ENCODE measurements at places on chromosomes 4 and X.

DNA sequence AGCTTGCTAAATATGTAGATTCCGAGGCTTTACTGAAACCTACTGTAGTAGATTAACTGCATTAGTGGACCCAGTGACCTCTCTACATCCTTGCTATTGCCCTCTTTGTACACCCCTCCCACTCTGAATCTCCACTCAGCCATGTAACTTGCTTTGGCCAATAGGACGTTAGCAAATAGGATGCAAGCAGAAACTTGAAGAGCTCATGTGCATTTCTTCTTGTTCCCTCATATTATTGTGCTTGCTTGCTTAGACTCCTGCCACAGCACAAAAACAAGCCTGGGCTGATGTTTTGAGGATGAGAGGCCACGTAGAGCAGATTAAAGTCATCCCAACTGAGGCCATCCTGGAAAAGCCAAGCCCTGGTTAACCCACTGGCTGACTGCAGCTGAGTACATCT is 147.9 kb downstream of the HS6ST2 start:
- no peaks in the 10 kb centered on the region for H3K4me1 ChIP-seq
- no peak for DNase-seq
- no peak overlapping the region for H3K4me3 ChIP-seq
- H3K36me3 ChIP-seq: no peaks in the 10 kb centered on the region

GRCh38 chrX:109760922-109761250 is 27.8 kb upstream of the ACSL4 start:
- no peak overlapping the region for H3K27ac ChIP-seq
- no peaks in the 10 kb centered on the region for H3K4me1 ChIP-seq
- no peak overlapping the region for H3K4me3 ChIP-seq
- peaks cover 5% of the 10 kb centered on the region for H3K27me3 ChIP-seq
- no peak for DNase-seq

GRCh38 chr4:115437739-115438138 is 324.3 kb upstream of the NDST4 start:
- no peaks in the 10 kb centered on the region for H3K27me3 ChIP-seq
- H3K4me1 ChIP-seq: no peaks in the 10 kb centered on the region
- H3K36me3 ChIP-seq: no peaks in the 10 kb centered on the region
- no peak overlapping the region for H3K4me3 ChIP-seq
- DNase-seq: no peak

GRCh38 chrX:39528161-39528916 is 569.4 kb downstream of the BCOR start:
- H3K27ac ChIP-seq: no peak overlapping the region
- no peaks in the 10 kb centered on the region for H3K36me3 ChIP-seq
- no peaks in the 10 kb centered on the region for H3K27me3 ChIP-seq
- H3K4me3 ChIP-seq: no peak overlapping the region
- no peaks in the 10 kb centered on the region for H3K4me1 ChIP-seq

GRCh38 chrX:3204606-3205005 is 141.8 kb downstream of the MXRA5 start:
- H3K36me3 ChIP-seq: no peaks in the 10 kb centered on the region
- H3K27me3 ChIP-seq: peaks cover 60% of the 10 kb centered on the region
- no peak overlapping the region for H3K27ac ChIP-seq
